ENCODE measurements at places on chromosomes 4 and X.

GRCh38 chr4:127138586-127138985 is 494.2 kb upstream of the INTU start:
- no peak for DNase-seq

DNA sequence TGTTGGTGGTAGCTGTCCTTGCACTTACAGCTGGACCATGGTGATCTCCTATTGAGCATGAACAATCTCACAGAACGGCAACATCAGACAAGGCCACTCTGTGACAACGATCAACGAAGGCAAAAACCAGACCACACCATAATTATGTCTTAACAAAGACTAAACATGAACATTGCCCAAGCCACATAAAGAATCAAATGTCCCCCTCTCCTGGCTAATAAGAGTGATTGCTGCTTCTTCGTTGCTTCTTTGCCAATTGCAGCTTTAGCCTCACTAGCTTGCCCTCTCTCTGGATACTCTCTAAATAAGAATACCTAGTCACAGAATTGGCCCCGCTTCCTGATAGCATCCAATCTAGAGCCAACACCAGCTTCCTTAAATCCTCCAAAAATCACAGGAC is 41.5 kb upstream of the PGRMC1 start:
- DNase-seq: no peak

DNA sequence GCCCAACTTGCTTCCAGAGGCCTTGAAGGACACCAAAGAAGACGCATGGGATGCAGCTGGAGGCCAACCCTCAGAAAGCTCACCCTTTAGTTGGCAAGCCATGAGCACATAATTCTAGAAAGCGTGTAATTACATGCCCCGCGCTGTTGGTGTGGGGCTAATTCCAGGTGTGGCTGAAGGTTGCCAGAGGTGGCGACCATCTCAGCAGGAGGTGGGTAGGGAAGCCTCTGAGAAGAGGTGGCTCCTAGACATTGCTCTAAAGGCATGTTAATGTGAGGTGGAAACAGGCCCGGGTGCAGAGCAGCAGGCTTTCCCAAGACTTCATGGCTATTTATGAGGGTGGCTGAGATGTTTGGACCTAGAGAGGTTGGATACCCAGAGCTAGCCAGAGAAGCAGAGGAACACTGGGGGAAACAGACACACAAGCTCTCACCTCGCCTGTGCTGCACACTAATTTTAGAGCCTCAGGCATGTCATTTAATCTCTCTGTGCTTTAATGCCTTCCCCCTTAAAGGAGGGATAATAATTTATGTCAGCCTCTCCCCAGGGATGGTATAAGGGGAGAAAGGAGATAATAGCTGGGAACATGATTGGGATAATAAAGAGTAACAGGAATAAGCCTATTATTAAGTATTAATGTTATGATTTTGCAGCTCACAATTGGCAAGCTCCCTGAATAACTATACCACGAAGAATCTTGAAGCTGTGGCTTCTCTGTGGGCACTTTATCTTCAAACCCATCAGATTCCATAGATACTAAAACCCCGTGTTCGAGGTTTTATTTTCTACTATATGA is 60.0 kb upstream of the HELT start:
- DNase-seq: no peak

DNA sequence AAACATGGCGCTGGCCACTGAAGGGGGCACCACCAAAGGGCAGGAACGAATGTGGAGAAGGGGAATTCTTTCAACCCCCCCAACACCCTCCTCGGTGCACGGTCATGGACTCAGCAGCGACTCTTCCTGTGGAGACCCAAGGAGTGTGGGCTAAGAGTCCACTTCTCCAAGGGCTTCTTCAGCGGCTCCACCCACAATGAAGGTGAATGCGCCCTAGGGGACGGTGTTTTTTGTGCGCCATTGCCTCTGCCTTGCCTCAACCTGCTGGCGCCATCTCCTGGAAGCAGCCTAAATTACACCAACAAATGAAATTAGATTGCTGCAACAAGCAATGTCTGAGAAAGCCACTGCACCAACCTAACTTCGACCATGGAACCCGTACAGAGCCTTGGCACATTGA is 169.2 kb upstream of the MAGEB18 start:
- no peak for DNase-seq

DNA sequence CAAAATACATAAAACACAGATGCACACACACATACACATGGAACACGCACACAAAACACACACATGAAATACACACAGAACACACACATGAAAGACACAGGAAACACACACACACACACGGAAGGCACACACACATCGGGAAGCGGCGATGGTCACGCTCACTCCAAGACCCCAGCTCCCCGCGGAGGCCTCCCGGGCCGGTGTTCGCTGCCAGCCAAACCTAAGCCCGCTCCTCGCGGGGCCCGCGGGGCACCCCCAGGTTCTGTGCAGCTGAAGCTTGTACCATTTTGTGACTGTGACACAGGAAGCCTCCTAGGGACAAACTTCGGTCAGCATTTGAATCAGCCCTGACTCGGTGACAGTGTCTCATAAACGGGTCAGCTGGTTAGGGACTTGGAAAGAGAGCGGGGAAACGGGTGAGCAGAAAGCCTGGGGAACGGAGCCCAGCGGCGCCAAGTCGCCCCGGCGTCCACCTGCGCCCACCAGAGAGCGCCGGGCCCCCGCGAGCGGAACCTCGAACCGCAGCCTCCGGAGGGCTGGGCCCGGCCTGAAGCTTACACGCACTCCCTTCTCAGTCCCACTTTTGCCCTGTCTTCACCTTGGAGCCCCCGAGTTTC is 32.1 kb downstream of the F11 start:
- DNase-seq: no peak

DNA sequence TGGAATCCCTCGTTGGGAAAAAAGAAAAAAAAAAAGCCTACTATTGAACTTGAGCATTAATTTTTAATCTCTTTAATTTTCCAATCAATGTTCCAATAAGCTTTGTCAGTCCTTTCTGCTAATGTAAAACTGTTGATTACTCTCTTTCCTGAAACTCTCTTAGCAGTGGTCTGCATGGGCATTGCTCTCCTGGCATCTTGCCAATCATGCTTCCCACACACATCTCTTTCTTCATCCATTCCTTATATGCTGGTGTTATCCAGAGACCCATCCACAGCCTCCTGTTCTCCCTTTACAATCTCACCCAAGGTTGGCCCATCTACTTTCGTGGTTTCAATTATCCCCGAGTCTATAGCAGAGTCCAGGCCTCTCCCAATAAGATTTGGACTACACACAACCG is 31.8 kb upstream of the KCNE5 start:
- no peak for DNase-seq

Data from stimulated activated CD8-positive, alpha-beta memory T cell treated with anti-CD3 and anti-CD28 coated beads, Interleukin-4, amount 100 ng/mL, for 4 hours (primary cell).